ENCODE measurements at places on chromosomes 5 and 9. TPM values are rescaled to one million over a fixed set of nuclear protein-coding genes. Genes with fewer than 3 reads are reported as not detected.

The XRCC4 gene
- total RNA-seq: 13.6 TPM

GRCh38 chr9:133137451-133138231 is 16.6 kb upstream of the RALGDS start:
- DNase-seq: no peak

GRCh38 chr5:124806373-124807077 is 60.1 kb upstream of the ZNF608 start:
- DNase-seq: no peak

- no peak for DNase-seq
Observed at GRCh38 chr5:1152771-1153282, 41.0 kb upstream of the SLC12A7 start.

The ALDH1A1 gene
- total RNA-seq: 0.11 TPM

- DNase-seq: no peak
Observed at GRCh38 chr9:131704141-131704983, 35.5 kb downstream of the RAPGEF1 start.

DNA sequence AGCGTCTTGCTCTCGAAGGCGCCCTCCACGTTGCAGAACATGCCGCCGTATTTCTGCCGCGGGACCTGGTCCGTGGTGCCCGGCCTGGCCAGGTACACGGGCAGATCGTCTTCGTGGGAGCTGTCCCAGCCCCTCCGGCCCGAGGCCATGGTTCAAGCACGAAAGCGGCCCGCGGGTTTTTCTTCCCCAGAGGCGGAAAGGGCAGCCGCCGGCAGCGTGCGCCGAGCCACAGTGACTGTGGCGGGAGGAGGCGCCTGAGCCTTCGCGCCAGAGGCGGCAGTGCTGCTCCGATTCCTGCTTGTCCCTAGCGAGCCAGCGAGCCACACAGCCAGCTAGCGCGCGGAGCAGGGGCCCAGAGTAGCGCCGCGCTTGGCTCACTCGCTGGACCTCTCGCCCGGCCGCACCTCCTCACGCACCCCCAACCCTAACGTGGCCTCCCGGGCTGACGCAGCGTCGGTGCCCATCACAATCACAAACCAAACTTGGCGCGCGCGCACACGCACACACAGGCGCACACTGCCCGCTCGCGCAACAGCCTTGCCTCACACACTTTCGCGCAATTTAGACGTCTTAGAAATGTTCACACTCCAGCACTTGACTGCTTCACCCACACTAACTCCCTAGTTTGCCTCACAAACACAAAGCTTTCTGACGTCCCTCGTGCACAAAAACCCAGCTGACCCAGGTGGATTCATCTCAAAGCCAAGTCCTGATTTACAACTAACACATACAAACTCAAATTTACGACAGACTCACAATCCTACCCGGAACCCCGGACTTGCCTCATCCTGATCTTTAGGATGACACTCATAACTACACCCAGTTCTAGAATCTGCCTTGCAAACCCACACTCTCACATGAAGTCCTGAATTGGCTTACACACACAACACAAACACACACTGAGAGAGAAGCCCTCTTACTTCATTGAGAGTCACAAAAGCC is at the start of gene DPYSL3:
TSS of gene DPYSL3 (minus strand) at position 359 of the 942 bp plus-strand sequence. CDS start at position 149, 210 bp downstream.
- DNase-seq: peak; percentile 2

DNA sequence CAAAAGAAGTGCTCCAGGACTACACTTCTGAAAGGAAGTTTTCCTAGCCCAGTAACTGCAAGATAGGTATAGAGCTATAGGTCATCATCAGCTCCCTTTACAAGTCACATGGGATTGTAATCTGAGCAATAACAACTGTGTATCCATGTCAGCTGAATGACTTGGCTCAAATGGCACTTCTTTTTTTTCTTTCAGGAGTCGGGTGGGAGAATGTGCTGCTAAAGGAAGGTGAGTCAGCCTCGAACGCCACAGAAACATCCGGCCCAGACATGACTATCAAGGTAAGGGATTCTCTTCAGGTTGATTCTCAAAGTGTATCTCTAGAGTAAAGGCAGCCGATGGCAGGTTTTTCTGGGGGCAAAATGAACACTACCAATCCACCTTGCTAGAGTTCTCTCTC is 192.2 kb downstream of the C9orf152 start:
- DNase-seq: no peak

The SLC34A3 gene
- total RNA-seq: 0.12 TPM

GRCh38 chr5:164504141-164504772 is 998.8 kb downstream of the MAT2B start:
- DNase-seq: peak; percentile 33

The PKD2L2 gene
- total RNA-seq: not detected

- peak; percentile 47 for DNase-seq
Observed at GRCh38 chr5:175520321-175520720, 42.0 kb downstream of the SFXN1 start.

GRCh38 chr5:87541676-87542075 is 128.9 kb upstream of the CCNH start:
- DNase-seq: no peak

DNA sequence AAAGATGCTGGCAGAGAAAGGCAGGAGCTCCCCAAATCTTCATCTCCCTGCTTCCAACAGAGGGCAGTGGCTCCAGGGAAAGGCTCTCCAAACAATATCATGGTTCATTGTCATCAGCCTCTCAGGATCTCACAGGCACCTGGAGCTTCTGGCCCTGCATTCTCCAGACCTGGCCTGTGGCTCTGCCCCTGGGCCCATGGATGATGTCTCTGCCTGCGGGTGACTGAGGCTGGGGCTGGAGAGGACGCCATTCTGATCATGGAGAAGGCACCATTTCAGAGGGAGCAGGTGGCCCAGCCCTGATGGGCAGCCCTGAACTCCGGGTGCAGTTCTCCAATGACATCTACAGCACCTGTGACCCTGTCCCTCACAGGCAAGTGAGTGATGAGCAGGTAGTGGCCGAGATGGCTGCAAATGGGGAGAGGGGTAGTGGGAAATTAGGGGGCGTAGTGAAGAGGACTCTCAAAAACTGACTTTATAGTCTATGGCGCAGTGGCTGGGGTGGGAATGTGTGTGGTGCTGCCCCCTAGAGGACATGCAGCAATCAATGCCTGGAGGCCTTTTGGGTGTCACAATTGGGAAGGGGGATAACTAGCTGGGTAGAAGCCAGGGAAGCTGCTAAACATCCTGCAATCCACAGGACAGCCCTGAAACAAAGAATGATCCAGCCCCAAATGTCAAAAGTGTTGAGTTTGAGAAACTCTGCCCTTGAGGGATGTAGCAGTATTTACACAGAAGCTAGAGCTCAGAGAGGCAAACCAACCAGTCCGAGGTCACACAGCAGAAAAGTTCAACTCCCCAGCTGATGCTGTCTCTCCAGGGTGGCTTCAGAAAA is 3.2 kb downstream of the SH3PXD2B start:
- no peak for DNase-seq

DNA sequence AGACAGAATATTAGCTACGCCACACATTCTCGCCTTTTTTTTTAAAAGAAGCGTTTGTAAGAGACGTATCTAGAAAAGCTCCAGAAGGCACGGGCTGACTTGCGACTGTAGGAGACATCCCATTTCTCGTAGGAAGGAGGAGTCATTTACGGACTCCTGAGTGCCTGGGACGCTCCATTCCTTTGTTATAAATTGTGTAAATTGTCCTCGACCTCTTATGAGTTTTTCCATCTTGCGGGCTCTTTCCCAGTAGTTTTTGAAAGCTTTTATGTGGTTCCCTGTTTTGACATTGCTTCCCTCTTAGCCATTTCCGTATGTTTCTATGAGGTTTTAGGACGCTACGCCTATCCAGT is 1.0 kb downstream of the RABL6 start:
- DNase-seq: no peak

GRCh38 chr5:66164044-66164790 is 20.1 kb downstream of the SREK1 start:
- no peak for DNase-seq

- no peak for DNase-seq
Observed at GRCh38 chr5:94906750-94907149, 288.3 kb downstream of the SLF1 start.

DNA sequence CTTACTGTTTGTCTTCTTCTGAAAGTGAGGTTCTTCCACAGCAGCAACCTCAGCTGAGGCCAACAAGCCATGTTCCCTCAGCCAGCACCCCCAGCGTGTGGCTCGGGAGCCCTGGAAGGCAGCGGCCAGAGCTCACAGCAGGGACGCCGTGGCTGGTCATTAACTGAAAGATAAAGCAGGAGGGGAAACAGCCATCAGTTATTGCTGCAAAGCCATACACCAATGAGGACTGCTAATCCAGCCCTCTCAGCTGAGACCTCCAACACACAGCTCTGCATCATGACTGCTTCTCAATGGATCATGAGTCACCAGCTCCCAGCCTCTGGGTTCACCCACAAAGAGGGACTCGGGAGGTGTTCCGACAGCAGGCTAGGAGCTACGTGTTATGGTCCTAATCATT is 24.3 kb downstream of the ABCA1 start:
- DNase-seq: no peak

DNA sequence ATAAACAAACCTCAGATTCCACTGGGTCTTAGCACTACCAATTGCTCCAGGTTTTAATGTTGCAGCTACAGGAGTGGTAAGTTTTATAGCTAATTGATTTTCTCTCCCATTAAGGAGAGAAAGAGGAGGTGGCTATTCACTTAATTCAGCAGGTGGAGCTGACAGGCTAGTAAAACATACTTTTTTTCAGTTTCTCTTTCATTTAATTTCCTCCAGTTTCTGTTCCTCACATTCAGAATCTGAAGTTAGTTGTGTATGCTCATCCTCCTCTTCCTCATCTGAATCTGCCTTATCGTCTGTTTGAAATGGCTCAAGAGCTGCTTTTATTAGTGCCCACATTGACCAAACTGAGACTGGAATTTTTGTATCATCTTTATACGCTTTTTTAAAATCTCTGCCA is 98.0 kb downstream of the PLPPR1 start:
- DNase-seq: no peak

- no peak for DNase-seq
Observed at GRCh38 chr9:37503736-37504135, 18.0 kb downstream of the POLR1E start.

DNA sequence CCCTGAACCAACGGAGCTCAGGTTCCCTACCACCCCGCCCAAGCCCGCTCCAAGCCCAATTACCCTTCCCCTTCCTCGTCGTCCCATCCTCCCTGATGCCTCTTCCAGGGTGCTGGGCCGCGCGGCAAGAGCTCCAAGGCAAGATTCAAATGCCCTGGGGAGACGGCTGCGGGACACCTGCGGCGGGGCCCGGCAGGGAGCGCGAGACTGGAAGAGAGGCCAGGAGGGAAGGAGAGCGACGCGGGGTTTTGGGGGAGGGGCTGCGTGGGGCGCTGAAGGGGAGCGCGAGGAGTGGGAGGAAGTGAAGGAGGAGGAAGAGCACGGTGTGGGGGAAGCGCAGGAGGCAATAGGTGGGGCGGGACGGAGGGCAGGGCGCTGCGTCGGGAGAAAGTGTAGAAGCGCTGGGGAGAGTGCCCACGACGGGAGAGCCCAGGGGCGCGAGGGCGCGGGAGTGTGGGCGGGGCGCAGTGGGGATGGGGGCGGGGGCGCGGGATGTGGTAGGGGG is 975 bp upstream of the NXNL2 start:
- DNase-seq: no peak

GRCh38 chr5:171386861-171387344 is 746 bp upstream of the NPM1 start:
- DNase-seq: no peak

DNA sequence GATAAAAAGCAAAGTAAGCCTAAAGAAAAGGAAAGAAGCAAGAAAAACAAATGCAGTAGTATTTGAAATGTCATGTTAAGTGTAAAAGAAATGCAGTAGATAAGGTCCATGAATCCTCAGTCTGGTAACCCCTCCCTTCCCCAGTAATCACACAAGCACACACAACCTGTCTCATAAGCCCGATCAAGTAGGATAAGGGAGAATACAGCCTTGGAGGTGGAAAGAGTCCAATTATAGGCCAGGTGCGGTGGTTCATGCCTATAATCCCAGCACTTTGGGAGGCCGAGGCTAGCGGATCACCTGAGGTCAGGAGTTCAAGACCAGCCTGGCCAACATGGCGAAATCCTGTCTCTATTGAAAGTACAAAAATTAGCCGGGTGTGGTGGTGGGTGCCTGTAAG is 117.9 kb downstream of the GADD45G start:
- no peak for DNase-seq

- DNase-seq: no peak
Observed at GRCh38 chr5:149127394-149127955, 13.8 kb upstream of the ABLIM3 start.

DNA sequence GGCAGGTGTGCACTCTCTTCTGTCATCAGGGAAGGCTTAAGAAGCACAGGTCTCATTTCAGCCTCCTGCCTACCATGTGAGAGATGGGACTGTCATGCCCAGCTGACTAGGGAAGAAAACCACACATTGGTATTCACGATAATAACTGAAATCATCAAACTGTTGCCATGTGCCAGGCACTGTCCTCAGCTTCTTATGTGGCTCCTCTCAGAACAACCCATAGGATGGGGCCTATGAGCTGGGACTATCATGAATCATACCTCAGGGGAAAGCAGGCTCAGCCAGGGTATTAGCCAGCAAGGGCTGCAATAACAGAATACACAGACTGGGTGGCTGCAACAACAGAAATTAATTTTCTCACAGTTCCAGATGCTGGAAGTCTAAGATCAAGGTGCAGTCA is 3.3 kb downstream of the AFAP1L1 start:
- no peak for DNase-seq

- DNase-seq: no peak
Observed at GRCh38 chr9:109416135-109416706, 81.9 kb downstream of the PTPN3 start.

GRCh38 chr5:39461007-39461682 is 36.4 kb upstream of the DAB2 start:
- DNase-seq: no peak

Data from activated naive CD4-positive, alpha-beta T cell treated with anti-CD3 and anti-CD28 coated beads, Interleukin-2, amount 50 U/mL, for 72 hours (primary cell).